ENCODE measurements at places on chromosomes 7 and 10.

- no peak for DNase-seq
Measured at GRCh38 chr10:128017822-128018221, 108.4 kb downstream of the MKI67 start.

GRCh38 chr7:131889572-131890150 lies 333.2 kb upstream of the PODXL start:
- peak; percentile 35 for DNase-seq

DNA sequence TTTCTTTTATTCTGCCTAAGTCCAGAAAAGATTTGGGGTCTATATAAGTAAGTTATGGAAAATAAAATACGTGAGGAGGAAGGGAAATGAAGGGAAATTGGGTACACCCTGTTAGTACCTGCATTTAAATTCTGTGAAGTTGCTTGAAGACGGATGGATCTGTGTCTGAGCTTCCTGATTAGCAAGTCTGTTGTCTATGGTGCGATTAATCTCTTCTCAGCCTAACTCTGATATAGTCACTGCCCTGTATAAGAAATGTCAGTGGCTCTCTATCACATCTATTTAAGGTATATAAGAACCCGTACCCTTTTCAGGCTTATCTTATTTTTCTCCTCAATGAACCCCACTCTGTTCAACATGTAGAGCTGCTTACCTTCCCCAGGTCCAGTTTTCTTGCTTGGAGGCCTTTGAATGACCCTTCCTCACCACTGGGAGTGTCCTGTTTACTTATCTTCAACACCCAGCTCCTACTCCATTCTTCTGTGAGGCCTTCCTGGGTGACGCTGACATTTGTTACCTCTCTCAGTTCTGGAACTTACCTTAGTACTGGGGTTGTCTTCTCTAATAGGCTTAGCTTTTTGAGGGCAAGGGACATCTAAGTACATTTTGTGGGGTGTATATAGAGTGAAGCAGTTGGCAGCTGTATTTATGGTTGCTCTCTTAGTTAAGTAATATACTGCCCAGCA lies 149.6 kb upstream of the PRPS1L1 start:
- no peak for DNase-seq

GRCh38 chr7:112869111-112869774 lies 79.0 kb upstream of the TMEM168 start:
- DNase-seq: peak; percentile 19

DNA sequence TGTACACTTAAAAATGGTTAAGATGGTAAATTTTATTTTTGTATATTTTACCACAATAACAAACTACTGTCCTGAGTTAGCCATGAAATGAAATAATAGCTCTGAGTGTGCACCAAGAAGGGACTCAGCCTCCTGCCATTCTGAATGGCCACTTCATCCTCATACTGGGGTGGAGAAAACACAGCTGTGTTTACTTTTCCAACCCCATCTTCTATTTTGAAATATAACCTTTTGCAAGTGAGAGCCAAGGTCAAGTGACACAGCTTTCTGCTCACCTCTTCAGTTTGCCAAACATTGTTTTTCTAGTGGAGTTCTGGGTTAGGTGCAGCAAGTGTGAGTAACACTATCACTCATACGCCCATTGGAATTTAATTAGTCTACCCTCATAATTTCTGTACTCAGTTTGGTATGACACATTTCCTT lies 107.4 kb upstream of the GLCCI1 start:
- peak; percentile 96 for DNase-seq

- peak; percentile 1 for DNase-seq
Measured at GRCh38 chr10:111347386-111348013, 270.7 kb downstream of the ADRA2A start.

DNA sequence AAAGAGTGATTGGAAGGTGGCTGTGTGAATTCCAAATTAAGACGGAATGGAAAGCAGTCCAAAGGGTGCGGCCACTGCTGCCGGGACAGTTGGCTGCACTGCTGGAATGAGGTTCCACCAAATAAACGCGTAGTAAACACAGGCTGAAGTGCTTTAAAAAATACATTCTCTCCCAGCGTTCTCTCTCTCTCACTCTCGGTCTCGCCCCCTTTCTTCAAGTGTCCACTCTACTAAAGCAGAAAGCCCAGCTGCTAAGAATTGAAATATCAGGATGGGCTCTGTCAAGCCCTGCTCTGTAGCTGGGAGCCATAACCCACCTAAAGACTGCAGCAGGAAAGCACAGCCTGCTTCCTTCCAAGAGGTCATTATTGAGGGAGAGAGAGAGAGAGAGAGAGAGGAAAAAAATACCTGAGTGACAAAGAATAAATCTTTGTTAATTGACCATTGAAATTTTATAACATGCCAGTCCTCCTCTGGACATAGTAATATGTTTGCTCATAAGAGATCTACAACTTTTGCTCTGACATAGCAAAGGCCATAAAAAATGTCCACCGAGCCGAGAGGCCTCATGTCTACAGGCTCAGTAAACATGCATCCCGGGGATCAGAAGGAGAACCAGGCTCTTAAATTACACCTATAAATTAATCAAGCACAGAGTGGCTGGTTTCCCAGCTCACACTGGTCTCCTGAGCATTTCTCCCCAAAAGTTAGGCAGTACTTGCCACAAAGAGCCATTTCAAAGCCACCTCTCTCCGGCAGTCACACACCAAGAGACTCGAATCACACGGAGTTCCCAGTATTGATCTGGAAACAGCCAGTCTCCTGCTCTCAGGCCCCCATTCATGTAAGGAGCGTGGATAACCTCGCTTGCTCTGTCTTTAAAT lies 72.8 kb downstream of the FGFR2 start:
- peak; percentile 8 for DNase-seq

GRCh38 chr10:112634096-112634830 lies 187.2 kb downstream of the VTI1A start:
- no peak for DNase-seq

- DNase-seq: no peak
Measured at GRCh38 chr10:116183733-116184511, 89.1 kb downstream of the GFRA1 start.

DNA sequence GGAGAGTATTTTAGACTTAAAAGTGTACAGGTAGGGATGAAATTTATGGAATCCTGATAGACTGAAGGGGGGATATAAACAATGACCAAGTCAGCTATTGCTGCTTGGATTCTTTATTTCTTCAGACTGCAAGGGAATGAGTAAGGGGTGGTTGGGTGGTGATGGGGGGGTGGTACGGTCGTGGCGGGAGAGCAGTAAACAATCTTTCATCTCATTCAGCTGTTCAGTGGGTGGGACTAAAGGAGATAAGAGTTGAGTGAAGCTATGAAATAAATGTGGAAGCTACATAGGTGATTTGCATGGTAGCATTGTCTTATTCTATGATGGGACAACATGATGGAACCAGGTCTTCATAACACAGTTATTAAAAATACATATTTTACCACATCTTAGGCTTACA lies 1.8 kb downstream of the SEPTIN7 start:
- peak; percentile 32 for DNase-seq

- DNase-seq: peak; percentile 11
Measured at GRCh38 chr10:1398626-1399410, 338.5 kb downstream of the ADARB2 start.

DNA sequence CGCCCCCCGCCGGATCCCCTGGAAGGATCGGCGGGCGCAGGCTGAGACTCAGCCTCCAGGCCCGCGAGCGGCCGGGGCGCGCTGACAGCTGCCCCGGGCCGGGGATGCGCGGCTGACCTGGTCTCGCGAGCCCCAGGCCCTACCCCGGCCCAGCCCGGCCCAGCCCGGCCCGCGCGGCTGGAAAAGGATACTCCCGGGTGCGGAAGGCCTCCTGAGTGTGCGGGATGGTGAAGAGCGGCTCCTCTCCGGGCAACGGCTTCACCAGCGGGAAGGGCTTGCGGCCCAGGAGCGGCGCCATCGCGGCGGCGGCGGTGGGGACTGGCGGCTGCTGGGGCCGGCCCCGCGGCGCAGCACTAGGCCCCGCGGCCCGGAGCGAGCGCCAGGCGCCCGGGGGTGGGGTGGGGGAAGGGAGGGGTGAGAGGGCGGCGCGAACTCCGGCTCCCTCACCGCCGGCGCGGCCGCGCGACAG lies 423 bp downstream of the BAZ1B start:
- DNase-seq: peak; percentile 98

DNA sequence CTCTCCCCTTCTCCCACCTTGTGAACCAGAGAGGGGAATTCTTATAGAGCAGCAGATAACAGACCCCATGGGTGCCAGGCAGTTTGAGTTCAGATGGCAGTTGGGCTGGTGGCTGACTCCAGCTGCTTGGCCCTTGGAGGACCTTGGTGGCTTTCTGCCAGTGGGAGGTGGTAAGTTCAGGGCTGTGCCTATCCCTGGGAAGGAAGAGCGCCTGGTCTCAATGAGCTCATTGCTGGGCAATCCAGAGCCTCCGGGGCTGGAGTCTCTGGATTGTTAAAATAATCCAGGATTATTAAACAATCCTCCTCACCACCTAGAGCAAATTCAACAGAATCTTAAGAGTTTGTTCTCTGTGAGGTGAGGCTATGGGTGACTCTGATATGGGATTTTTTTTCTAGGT lies 105.2 kb downstream of the FANK1 start:
- DNase-seq: no peak

- DNase-seq: no peak
Measured at GRCh38 chr10:121949451-121949850, 21.6 kb upstream of the ATE1 start.

GRCh38 chr10:21300551-21300950 lies 224.9 kb downstream of the SKIDA1 start:
- no peak for DNase-seq

DNA sequence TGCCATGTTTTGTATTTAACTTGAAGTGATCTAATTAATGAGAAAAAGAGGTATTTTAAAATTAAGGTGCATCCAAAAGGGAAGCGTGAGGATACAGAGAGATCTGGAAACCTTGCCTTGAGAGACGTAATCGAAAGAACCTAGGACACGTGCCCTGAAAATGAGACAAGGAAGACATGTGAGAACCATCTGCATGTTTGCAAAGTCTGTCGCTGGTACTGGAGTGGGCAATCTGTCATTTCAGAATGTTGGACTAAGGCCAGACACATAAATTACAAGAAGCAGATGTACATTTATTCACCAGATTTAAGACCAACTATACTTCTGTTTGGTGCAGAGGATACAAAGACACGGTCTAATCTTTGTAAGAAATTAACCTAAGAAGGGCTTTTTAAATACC lies 9.2 kb downstream of the AGR2 start:
- DNase-seq: peak; percentile 96

GRCh38 chr7:83819911-83820310 lies 171.0 kb upstream of the SEMA3E start:
- no peak for DNase-seq

DNA sequence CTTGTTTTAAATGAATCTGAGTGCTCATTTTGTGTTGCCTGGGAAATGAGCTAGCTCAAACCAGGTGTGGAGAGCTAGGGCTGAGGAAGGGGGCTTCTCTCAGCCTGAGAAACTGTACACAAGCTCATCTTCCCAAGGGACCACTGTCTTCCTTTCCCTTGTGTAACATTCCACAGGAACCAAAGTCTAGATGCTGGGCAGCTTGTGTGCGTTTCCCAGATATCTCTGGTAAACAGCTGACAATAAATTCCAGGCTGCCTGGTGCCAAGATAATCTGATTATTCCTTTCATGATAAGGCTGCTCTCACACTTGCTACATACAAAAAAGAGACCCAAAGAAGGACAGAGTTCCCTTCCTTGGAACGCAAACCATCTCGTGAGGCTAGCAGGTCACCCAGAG lies 33.1 kb upstream of the MKLN1 start:
- no peak for DNase-seq

GRCh38 chr10:35565602-35566081 lies 39.5 kb upstream of the GJD4 start:
- DNase-seq: no peak

DNA sequence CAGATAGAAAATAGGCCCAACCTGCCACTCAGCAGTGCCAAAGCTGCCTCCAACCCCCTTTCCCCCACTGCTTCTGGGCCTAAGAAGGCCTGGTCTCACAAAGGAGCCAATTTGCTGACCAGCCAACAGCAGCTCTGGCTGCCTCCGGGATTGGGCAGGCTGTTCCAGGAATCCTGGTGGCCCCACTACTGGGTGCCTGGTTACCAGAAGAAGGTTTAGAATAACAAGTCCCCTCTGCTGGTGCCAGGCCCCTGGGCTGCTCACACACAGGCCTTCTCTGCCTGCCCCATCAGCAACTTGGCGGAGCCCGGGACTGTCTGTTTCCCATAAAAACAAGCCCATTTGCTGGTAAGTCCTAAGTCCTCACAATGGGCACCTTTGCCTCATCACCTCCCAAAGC lies 1.2 kb downstream of the PHKG1 start:
- no peak for DNase-seq
